Muscle of leg (tissue), 16 donors: ENCODE measurements at places on chromosomes 5 and 9. TPM values are rescaled to one million over a fixed set of nuclear protein-coding genes. Genes with fewer than 3 reads are reported as not detected.

DNA sequence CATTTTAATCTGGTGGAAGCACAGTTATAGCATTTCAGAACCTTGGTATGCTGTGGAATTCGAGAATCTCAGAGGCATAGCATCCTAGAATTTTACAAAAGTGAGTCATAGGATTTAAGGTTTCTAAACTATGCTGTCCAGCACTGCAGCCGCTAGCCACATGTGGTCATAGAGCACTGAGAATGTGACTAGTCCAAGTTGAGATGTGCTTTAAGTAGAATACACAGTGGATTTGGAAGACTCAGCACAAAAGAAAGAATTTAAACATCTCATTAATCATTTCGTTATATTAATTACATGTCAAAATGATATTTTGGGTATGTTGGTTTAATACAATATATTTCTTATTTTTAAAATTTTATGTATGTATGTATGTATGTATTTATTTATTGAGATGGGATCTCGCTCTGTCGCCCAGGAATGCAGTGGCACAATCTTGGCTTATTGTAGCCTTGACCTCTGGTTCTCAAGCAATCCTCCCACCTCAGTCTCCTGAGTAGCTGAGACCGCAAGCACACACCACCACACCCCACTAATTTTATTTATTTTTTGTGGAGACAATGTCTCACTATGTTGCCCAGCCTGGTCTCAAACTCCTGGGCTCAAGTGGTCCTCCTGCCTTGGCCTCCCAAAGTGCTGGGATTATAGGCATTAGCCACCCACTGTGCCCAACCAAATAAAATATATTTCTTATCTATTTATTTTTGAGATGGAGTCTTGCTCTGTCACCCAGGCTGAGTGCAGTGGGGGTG, 20.4 kb upstream of the RPS14 start:
- peak; percentile 22 for DNase-seq

The HEMGN gene
- 6.7 TPM for total RNA-seq

GRCh38 chr5:1749346-1750124, 50.1 kb downstream of the MRPL36 start:
- no peak for DNase-seq

- no peak for DNase-seq
Measured at GRCh38 chr9:38089387-38090165, 20.5 kb upstream of the SHB start.

GRCh38 chr9:36665921-36666431, 93.3 kb downstream of the MELK start:
- DNase-seq: peak; percentile 10

DNA sequence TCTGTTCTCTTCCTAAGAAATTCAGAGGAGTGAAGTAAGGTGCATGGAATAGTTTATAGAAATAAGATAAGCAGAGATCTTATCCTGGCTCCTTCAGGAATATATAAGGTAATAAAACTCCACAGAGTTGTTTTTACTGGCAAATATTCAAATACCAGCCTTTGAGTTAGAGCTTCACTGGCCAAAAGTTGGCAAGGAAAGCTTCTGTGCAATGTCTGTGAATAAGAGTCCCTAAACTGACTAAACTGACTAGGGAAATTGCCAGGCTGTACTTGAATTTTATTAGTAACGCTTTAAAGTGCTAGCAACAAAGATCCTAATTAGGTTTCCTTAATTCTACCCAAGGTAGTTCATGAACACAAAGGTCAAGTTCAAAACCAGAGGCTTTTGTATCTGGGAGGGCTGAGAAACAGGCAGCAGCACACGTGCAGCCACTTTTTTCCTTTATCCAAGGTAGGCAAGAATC, 131.1 kb upstream of the MPDZ start:
- DNase-seq: no peak

- no peak for DNase-seq
Measured at GRCh38 chr5:134086943-134087305, 27.6 kb upstream of the TCF7 start.

The NOXA1 gene
- total RNA-seq: 2.0 TPM

DNA sequence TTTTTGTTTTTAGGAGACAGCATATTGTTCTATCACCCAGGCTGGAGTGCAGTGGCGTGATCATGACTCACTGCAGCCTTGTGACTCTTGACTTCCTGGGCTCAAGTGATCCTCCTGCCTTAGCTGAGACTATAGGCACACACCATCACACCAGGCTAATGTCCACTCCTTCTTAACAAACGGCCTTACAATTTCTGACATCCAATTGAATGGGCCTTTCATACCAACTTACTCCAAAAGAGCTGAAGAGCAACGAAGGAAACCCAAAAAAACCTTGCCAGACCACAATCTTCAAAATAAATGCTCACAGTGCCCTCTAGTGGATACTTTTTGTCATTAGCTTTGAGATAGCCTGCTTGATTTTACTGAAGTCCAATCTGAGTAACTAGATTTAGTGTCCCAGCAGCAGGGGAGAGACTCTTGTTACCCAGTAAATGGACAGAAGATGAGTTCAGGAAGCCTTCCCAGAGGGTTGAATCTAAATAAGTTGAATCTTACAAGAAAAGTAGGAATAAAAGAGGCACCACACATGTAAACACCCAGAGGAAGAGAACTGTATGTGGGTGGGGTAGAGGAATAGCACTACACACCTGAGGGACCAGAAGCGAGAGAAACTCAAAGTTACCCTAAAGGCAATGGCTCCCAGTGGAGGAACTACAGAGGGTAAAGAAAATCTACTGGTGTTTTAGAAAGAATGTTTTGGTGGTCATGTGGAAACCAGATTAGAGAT, 9.3 kb downstream of the ZNF622 start:
- peak; percentile 70 for DNase-seq

GRCh38 chr5:87899721-87900131, 368.9 kb downstream of the TMEM161B start:
- DNase-seq: peak; percentile 52

The DYNC2I2 gene
- total RNA-seq: 40.8 TPM

The BARHL1 gene
- not detected for total RNA-seq

DNA sequence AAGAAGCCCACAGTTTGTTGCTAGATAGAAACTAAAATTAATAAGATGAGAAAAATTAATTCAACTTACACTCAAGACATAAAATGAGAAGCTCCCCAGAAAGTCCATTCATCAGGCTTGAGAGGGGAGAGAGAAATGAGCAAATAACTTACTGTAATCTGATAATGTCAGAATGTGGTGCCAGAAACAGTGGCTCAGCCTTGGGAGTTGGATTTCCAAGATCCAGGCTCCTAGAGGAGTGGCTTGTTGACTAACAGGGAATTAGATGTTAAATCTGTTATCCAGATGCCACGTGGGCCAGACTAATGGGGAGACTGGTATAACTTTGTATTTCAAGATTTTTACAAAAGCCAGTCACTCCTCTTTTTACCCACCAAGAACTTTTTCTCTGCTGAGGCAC, 458.2 kb downstream of the GADD45G start:
- peak; percentile 11 for DNase-seq

The GEMIN5 gene
- total RNA-seq: 17.0 TPM
